ENCODE measurements at places on chromosomes 7 and 10.
A peak's percentile ranks its signal among the peaks of the same experiment; 100 is the strongest.

DNA sequence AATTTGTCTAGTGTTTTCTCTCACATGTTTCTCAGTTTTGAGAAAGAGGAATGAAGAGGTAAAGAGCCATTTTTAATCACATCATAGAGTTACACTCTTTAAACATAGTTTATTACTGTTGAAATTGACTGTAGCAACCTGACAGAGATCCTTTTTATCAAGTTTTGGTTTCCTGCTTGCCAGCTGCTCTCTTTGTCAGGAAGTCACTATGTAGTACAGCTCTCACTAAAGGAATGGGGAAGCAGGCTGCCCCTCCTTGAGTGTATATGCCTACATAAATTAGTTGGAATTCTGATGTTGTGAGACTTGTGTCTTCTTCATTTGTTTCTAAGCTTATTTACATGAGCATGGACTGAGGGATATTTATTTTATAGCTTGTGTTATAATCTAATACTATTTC is 1274.0 kb upstream of the CELF2 start:
- DNase-seq = no peak

GRCh38 chr7:88546808-88547207 is 212.7 kb upstream of the ZNF804B start:
- DNase-seq = peak; percentile 25

DNA sequence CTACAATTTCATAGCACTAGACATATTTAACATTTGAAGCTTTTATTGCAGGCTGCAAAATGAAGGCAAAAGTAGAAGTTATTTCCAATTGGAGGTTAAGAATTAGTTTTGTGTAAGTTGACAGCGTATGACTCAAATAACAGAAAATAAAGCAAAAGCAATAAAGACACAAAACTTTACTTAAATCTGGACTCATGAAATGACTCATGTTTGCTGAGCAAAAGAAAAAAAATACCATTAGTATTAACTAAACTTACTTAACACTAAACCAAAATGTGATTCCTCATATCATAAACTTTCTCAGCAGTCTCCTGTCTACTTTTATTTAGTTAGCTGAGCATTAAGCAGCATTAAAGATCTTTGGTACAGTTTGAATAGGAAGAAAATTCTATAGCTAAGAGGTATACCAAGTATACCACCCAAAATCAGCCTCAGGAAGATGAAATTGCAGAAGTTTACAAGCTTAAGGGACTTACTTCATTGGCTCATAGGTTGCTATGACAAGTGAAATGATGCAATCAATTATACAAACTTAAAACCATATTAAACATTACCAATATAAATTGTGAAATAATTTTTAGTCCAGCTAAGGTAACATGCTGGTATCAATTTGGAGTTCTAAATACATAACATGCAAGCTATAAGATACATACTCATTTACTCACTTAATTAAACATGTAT is 1131.4 kb downstream of the XPNPEP1 start:
- no peak for DNase-seq

GRCh38 chr7:24036033-24036412 is 248.0 kb upstream of the NPY start:
- no peak for DNase-seq

DNA sequence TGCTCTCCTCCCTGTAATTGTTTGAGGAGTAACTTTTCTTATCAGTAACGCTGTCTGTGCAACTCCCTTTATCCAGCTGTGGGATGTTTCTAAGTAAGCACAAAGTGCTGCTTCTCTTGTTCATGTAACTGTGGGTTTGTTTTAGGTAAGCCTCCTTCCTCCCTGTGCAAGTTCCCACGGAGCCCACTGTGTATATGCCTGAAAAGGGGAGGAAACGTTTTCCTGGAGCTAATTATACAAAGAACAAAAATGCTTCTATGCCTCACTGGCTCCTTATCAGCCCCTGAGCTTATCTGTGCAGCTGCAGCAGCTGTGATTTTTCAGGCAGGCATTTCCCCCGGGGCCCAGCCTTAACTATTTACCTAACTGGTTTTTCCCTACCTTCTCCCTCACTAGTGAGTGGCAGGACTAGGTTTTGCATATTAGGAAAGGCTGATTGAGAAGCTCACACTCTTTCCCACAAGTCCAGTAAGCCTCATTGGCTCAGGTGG is 593.4 kb upstream of the GHITM start:
- DNase-seq = no peak

GRCh38 chr10:50846753-50847152 is 38.7 kb downstream of the A1CF start:
- no peak for DNase-seq

All from NCI-H2081 (cell line).